ENCODE measurements at places on chromosomes 16 and 17.
A peak's percentile ranks its signal among the peaks of the same experiment; 100 is the strongest.

DNA sequence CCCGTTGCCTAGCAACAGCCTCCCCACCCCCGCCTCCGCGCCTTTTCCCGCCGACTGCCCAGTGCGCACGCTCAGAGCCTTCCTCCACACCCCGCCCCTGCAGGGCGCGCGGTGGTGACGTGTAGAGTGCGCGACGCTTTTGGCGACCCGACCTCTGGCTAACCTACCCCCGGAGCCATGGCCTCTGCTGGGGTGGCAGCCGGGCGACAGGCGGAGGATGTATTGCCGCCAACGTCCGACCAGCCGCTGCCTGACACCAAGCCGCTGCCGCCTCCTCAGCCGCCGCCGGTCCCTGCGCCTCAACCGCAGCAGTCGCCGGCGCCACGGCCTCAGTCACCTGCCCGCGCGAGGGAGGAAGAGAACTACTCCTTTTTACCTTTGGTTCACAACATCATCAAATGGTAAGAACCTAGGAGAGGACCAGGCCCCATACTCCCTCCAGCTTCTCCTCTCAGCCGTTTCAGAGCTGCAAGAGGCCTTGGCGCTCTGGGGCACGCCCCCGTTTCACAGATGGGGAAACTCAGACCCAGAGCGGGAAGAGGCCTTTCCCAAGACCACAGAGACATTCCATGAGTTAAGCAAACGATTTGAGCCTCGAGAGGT lies at the start of gene MED9:
Gene MED9 (plus strand): TSS at position 136 of the 603 bp plus-strand sequence. CDS start 42 bp downstream, at position 178.
- peak; percentile 76 for DNase-seq

DNA sequence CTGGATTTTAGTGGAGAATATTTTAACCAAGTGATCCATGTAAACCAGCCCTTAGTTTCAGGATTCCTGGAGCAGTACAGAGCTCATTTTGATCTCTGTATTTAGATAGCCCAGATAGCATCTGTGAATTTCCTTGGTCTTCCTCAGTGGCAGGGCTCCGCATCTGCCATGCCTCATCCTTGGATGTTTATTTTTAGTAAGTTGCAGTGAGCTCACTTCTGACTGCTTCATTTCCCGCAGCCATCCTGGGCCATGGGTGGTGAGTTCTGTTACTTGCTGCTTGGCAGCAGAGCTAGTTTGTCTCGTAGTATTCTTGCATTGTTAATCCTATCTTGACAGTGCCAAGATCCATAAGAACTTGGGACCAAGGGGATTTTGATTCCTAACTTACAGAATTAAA lies 33.7 kb downstream of the IST1 start:
- DNase-seq, result no peak

GRCh38 chr16:85395207-85395912 lies 217.8 kb upstream of the GSE1 start:
- peak; percentile 93 for DNase-seq

GRCh38 chr17:33124871-33125551 lies 133.4 kb downstream of the SPACA3 start:
- DNase-seq, result no peak

DNA sequence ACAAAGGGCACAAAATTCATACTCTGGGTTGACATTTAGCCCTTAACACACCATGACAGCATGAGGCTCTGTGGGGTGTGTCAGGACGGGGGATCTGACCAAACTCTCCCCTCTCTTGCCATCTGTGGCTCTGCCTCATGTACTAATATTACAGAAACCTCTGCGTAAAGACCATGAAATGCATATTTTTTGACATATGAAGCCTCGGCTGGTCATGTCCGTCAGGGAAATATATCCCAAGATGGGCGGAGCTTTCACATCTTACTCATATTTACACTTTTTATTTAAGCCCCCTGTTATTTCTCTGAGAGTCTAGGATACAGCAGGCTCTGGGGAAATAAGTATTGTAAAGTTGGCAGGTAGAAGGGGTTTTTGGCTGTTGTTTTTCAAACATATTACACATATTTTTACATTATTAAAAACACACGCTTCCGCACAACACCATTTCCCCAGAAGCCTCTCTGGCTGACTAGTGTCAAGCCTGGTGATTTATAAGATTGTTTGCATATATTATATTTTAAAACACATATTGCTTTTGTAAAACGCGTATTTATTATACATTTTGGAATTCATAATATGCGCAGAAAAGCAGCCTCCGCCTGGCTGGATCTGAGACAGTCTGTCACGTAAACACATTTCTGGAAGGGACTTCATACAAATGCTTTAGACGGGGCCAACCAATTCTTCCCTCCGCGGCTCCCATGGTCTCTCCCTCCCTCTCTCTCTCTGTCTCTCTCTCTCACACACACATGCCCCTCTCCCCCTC lies 237.7 kb upstream of the ZFHX3 start:
- peak; percentile 50 for DNase-seq

- DNase-seq, result no peak
These were observed 34.4 kb downstream of the TMEM186 start for GRCh38 chr16:8763083-8763482.

- DNase-seq, result no peak
These were observed 51.4 kb downstream of the USP22 start for GRCh38 chr17:20991276-20992037.

GRCh38 chr16:72657791-72658190 lies 390.1 kb downstream of the ZFHX3 start:
- DNase-seq, result no peak

- DNase-seq, result no peak
These were observed 81.1 kb downstream of the MAF start for GRCh38 chr16:79519448-79519847.

DNA sequence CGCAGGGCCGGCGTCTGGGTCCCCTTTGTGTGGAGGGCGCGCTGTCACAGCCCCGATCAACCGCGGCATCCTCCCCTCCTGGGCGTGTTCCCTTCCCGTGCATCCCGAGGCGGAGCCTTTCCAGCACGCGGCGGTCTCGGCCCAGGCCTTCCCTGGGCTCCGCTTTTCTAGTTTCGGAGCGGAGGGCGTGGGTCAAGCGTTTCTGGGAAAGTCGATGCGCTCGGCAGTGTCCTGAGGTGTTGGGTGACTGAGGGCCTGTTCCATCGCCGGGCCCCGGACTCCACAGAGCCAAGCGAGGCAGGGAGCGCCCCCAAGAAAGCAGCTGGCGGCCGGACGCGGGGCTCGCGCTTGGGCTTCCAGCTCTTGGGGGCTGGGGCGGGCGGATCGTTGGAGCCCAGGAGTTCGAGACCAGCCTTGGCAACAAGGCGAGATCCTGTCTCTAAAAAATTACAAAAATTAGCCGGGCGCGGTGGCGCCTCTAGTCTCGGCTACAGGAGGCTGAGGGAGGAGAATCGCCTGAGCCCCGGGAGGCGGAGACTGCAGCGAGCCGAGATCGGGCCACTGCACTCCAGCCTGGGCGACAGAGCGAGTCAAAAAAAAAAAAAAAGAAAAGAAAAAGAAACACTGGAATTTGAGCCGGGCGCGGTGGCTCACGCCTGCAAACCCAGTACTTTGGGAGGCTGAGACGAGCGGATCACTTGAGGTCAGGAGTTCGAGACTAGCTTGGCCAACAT lies 806 bp downstream of the IFT140 start:
- DNase-seq, result no peak

GRCh38 chr16:11196286-11196828 lies 59.6 kb downstream of the SOCS1 start:
- no peak for DNase-seq

DNA sequence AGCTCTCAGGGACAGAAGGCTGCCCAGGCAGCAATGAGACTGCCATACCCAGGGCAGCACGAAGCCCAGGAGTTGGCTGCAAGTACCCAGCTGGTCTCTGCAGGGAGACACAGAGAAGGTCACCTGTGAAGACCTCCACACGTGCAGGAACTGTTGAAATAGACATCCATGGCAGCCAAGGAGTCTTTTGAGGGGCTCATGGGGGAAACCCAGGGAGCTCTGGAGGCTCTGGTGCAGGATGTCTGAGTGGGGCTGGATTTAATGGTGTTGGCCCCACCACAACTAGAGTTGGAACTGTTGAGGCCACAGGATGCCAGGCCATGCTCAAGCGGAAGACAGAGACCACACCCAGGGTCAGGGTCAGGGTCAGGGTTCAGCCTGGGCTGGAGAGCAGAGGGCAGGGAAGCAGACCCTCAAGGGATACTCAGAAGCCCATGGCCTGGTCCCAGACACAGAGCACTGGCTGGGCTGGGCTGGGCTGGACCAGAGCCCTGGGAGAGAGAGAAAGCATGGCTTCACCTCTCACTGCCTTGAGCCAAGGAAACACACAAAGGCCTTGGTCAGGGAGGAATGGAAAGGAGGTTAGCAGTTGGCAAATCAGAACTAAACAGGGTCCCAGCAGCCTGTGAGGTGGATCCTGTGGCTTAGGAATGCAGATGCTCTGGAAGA lies 21.4 kb downstream of the PITPNM3 start:
- DNase-seq, result no peak

DNA sequence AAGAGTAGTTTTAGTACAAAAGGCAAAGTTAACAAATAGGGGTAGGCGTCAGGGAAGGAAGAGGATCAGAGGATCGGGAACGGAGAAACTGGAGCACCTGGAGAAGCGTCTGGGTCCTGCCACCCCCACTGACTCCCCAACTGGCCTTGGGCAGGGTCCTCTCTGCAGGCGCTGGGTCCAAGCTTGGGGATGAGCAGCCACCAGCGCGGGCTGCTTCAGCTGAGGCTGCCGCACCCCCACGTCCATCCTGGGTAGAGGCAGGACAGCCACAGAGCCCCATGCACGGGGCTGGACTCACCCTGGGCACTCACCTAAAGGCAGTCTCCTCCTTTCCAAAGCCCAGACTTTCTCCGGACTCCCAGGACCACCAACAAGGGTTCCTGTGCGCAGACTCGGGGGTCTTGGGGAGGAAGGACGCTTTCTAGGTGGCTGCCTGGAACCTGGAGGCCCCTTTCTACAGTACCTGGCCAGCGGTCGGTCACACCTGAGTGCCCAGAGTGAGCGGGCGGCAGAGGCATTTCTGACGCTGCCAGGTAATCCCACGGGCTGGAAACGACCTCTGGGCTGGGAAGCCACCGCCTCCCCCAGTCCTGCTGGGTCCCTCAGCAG lies 1.1 kb downstream of the HS3ST6 start:
- no peak for DNase-seq

GRCh38 chr16:27273670-27274423 lies 5.3 kb upstream of the NSMCE1 start:
- DNase-seq, result no peak

- DNase-seq, result no peak
These were observed 1.1 kb downstream of the PHF12 start for GRCh38 chr17:28950017-28950751.

GRCh38 chr17:21454441-21454840 lies 78.3 kb downstream of the KCNJ12 start:
- DNase-seq, result no peak

- DNase-seq, result no peak
These were observed 1.3 kb upstream of the ACLY start for GRCh38 chr17:41919840-41920579.

- peak; percentile 70 for DNase-seq
These were observed 263.4 kb downstream of the BCAS3 start for GRCh38 chr17:60941028-60941427.

DNA sequence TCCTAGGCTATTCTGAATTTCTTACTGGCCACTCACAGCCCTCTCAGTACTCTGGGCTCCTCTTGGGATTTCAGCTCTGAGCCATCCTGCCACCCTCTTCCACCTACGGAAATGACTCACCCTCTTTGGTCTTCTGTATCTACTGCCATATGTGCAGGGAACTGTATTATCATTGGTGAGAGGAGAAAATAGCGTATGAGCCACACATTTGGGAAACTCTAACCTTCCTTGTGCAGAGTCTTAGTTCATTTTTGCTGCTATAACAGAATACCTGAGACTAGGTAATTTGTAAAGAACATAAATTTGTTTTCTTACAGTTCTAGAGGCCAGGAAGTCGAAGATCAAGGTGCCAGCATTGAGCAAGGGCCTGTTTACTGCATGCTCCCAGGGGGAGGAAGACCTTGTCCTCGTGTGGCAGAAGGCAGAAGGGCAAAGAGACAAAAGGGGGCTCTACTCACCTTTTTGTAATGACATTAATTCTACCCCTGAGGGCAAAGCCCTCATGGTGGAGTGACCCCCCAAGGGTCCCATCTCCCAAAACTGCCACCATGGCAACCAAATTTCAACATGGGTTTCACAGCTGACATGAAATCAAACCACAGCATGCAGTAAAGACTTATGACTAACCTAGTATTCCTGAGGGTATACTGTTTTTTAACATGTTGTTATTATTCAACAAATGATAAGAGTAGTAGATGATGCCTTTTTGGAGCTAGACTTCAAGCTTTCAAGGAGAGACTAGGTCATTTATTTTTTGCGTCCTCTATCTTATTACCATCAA lies 191.8 kb downstream of the PRKCA start:
- peak; percentile 68 for DNase-seq

DNA sequence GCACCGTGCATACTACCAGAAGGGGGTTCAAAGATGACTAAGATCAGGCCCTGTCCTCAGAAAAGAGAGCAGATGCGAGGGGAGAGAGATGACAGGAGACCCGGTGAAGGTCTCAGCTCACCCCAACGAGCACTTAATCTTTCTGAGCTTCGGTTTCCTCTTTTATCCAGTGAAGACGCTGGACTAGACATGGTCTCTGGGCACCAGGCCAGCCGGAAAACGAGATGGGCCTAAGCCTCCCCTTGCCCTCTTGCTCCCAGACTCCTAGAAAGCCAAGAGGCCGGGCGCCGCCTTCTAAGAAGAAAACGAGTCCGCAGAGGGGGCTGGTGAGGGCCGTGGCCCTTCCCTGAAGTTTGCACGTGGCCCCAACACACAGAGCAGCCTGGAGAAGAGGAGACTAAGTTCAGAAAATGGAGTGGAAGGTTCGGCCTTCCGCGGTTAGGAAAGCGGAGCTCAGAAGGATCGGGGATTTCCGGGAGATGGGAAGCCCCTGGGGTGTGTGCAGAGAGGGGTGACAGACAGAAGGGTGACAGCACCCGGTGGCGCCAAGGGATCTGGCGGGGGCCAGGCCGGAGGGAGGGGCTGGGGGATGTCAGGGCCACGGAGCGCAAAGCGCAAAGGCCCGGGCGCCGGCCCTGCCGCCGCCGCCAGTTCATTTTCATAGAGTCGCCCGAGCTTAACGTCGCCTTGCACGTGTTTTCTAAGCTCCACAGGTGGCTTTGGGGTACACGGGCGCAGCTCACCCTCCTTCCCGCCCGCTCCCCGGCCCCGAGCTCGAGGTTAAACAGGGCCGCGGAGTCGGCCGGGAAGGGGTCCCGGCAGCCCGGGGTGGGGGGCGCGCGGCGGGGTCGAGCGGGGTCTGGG lies 42.1 kb upstream of the BHLHA9 start:
- no peak for DNase-seq

GRCh38 chr17:59401725-59402124 lies 70.3 kb downstream of the YPEL2 start:
- no peak for DNase-seq

- no peak for DNase-seq
These were observed 30.3 kb downstream of the MPRIP start for GRCh38 chr17:17072546-17072945.

DNA sequence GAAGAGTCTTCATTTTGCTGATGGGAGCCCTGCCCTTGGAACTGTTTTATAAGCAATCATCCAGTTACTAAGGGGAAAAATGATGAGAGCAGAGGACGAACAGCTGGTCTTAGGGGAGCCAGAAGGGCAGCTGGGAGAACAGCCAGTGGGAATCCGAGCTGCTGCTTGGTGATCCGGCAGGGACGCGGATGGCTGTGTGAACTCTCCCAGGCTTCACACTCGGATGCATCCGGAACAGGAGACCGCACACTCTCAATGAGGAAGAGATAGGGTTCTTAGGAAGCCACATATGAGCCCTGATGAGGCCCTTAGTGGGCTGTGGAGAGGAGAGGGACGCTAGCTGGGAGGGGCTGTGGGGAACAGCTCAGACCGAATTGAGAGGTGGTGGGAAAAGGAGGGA lies 5.0 kb upstream of the CACNG5 start:
- no peak for DNase-seq

- DNase-seq, result no peak
These were observed 23.4 kb downstream of the SMURF2 start for GRCh38 chr17:64638552-64639203.

Data from fibroblast of skin of left biceps (primary cell).